ENCODE measurements at places on chromosomes 2 and 18.

- DNase-seq, result no peak
These were observed 1101.0 kb upstream of the FANCL start for GRCh38 chr2:59342166-59342565.

GRCh38 chr18:8828798-8829197, 123.4 kb downstream of the MTCL1 start:
- no peak for DNase-seq

DNA sequence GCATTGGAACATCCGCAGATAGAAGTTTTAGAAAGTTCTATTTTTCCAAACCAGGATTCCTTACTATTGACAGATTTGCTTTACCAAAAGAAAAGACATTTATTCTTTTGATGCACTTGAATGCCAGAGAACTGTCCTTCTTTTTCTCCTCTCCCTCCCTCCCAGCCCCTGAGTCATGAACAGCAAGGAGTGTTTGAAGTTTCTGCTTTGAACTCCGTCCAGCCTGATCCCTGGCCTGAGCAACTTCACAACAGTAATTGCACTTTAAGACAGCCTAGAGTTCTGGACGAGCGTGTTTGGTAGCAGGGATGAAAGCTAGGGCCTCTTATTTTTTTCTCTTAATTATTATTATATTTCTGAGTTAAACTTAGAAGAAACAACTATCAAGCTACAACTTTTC, 33.6 kb downstream of the APCDD1 start:
- no peak for DNase-seq

GRCh38 chr2:10332402-10333246, 29.9 kb downstream of the HPCAL1 start:
- peak; percentile 39 for DNase-seq

DNA sequence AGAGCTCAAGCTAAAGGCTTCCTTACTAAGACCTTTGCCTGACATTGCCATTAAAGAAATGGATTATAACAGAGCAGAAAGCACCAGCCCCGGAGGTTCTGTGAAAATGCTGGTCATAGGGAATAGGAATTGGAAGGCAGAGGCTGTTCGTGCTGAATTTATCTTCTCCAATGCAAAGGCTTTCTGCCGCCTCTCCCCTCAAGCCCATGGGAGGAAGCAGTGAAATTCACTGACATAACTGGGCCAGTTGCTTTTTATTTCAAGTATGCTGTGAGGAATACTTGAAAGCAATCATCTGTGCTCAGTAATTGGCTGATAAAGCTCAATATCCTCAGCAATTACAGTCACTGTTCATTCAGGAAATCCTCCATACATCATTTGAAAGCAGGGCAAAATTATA, 85.4 kb upstream of the LINC00305 start:
- no peak for DNase-seq

DNA sequence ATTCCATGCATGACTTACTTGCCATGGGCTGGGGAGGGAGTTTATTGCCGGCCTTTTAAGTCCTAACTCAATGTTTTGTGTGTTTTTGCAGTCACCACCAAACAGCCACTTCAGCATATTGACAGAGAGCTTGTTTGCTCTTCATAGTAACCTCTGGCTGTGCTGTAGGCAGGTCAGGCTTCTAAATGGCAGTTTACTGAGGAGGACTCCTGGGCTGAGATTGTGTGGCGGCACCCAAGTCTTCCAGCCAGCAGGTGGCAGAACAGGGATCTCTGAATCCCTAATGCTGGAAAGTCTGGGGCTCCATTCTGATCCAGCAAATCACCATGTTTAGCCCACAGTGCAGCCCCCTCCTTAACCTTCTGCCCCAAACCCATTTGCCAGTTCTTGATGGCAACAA, 121.2 kb downstream of the CAPN13 start:
- no peak for DNase-seq

DNA sequence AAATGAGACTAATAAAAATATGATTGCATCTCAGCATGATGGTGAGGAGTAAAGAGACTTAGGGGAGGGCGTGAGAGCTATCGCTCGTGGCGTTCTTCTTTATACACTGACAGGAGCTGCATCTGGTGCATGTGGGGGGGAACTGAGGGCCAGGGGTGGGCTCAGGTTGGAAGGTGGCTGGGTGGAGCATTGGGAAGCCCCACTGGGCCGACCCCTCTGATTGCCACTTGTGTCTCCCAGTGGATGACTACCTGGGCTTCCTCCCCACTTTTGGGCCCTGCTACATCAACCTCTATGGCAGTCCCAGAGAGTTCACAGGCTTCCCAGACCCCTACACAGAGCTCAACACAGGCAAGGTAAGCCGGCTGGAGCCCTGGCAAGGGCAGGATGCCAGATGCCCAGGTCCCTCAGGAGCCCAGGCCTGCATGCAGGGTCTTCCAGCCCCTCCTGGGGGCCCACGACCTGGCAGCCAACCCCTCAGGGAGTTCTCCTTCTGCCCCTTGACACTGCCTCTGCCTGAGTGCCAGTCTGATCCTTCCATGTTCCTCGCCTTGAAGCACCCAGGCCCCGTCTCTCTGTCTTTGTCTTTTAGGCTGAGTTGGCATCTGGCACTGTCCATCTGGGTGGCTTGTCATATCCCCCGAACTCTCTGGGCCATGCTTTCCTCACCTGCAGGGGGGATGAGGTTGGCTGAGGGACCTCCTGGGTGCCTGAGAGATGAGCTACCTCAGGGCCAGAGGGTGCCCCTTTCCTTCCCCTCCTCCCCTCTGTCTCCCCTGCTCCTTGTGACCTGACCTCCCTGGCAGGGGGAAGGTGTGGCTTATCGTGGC, 97.7 kb downstream of the DYSF start:
- DNase-seq, result no peak

DNA sequence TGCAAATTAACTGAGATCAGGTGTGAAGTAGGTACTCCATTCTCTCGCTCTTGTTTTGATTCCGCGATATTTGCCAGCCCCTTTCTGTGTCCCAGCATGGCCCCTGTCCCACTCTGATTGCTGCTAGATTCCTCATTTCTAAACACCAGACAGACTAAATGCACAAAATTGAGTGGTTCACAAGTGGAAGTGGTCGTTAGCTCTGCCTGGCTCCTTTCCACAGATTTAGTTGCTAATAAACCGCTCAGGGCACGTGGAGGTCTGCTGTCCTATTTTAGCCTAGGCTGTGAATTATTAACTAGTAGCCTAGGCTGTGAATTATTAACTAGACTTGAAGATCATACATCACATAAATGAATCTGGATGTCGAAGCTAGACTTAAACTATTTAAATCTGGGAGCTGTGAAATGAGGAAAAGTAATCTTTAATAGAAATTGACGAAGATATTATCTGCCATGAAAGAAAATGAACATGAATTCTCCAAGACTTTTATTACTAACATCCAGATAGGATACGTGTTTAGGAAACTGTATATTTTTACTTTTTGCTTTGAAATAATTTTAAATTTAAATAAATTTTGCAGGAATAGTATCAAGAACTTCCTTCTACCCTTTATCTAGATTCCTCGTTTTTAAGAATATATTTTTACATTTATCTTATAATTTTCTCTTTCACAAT, 3.7 kb downstream of the IL1RL2 start:
- no peak for DNase-seq

All from stimulated activated CD4-positive, alpha-beta T cell treated with anti-CD3 and anti-CD28 coated beads, Interleukin-4, amount 100 ng/mL, for 24 hours (primary cell).